ENCODE measurements at places on chromosomes 1 and 21.

DNA sequence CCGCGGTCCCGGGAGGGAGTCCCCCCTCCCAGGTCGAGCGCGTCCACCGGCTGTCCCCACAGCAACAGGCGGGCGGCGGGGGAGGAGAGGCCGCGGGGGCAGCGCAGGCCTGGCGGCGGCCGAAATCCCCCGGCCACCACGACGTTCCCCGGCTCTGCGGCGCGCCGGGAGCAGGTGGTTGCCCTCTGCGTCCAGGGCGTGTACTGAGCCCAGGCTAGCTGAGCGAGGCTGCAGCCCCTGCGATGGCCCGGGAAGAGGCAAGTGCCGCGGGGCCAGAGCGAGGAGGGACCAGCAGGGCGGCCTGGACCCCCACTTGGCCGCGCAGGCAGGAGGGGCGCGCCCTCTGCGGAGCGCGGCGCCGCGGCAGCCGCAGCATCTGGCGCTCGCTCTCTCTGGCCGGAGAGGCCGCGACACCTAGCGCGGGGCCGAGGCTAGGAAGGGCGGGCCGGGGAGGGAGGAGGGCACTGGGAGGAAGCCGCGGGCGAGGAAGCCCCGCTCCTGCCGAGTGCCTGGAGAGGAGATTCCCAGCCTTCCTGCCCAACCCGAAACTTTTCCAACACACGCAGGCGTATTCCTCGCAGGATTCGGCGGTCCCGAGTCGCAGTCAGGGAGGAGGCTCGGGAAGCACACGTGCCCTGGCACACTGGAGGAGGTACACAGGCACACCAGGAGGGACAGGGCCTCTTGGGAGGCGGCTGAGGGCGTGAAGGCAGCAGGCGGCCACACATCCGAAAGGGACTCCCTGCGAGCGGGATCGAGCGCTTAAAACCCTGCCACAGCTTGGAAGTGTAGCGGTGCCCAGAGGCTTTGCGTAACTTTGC is 4.9 kb upstream of the PROX1 start:
- DNase-seq, result no peak

- no peak for DNase-seq
These were observed 52.4 kb downstream of the DISP3 start for GRCh38 chr1:11531314-11531870.

DNA sequence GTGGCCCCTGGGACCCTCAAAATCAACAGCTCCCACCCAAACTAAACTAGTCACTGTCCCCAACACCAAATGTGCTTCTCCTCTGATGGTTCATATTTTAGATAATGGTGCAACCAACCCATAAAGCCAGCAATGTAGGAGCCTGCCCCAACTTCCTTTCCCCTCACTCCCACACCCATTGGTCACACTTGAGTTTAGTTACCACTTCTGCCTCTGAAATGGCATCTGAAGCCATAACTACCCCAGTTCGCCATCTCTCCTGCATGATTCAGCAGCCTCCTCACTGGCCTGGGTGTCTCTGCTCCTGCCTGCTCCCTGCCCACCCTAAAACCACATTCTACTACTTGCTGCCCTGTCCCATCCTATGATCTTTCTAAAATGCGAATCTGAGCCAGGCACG is 3.4 kb upstream of the CDCP2 start:
- DNase-seq, result no peak

- no peak for DNase-seq
These were observed 3.5 kb upstream of the BSND start for GRCh38 chr1:54995013-54995760.

DNA sequence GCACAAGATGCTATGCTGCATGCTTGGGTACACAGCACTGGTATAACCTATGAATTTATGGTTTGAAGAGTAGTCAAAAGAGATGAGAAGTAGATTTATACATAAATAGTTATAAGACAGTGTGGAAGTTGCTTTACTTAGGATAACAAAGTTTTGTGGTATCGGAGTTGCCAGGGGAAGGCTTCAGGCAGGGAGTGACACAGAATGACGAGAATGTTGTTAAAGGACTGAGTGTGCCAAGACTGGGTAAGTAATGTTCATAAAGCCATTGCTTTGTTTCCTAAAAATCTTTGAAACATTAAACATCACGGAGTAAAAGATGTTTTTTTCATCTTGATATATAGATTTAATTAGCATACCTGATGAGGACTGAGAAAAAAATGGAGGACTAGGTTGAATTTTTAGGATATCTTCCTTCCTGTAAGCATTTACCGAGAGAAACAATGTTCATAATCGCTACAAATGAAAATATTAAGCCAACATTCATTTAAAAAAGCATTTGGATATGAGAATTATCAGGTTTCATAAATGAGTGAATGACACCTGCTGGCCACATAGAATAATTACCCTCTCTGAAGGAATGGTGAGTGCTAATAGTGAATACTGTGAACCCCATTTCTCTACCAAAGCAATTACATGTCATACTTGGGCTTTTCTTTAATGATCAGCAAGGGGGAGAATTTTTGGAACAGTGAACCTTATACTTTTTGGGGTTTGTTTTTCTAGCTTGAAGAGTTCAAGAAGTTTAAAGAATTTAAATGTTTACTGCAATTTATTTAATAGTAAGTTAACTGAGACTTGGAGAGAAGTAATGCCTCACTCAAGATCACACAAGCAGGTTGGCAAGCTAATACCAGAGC is 28.4 kb downstream of the EXTL2 start:
- no peak for DNase-seq

- no peak for DNase-seq
These were observed 25.7 kb downstream of the C21orf91 start for GRCh38 chr21:17793246-17794123.

- no peak for DNase-seq
These were observed 48.1 kb upstream of the FNBP1L start for GRCh38 chr1:93399781-93400180.

GRCh38 chr1:39657923-39658485 is 13.9 kb downstream of the NT5C1A start:
- DNase-seq, result peak; percentile 14

GRCh38 chr1:117981455-117982192 is 52.1 kb downstream of the WDR3 start:
- no peak for DNase-seq

DNA sequence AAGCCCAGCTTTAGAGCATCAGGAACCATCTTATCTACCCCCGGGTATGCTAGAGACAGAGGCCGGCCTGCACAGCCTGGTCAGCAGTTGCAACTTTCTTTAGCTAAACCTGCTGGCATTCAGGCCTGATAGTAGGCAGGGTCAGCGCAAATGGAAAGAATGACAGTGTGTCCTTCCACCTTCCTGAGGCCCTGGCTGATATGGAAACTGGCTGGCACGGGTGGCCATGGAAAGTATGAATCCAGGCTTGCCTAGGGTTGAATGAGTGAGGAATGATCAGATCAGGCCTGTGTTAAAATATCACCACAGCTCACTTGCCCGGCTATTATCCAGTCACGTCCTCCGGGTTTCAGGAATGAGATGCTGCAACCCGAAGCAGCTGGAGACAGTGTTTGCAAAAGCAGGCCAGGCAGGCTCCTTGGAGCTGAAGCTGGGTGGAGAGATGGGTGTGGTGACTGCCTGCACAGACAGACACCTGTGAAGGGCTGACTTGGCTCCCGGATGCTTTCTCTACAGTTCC is 34.7 kb downstream of the RCAN1 start:
- DNase-seq, result no peak

- no peak for DNase-seq
These were observed 125.2 kb downstream of the MAGI3 start for GRCh38 chr1:113515498-113515897.

DNA sequence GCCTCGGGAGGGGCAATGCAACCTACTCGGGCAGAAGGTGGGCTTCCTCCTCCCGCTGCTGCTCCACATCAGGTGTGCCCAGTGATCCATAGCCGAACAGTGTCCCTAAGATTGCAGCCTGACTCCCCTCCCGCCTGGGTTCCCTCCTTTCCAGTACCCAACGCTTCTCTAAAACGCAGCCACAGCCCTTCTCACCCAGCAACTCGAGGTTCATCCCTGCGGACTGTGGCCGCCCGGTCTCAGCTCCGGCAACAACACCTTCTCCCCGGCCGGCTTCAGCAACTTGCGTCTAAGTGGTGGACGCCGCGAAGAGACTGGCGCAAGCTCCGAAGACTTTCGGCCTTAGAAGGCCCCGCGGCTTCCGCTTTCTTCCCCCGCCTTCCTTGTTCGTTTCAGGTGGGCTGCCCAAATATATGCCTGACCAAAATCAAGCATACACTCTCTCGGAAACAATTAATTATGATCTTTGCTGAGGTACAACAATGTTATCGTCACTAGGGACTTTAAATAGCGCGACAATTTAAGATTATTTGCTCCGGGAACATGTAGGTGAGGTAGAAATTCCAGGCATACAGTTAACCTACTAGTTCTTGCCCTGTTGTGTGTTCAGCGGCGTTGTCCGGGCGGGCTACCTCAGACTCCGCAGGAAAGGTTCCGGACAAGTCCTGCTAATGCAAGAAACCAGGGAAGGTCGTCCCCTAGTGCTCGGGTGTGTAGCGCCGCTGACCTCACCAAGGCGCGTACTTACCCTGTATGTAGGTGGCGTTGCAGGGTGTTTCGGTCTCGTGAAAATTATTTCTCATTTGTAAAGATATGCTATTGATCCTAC is at the start of gene RBBP5:
Gene RBBP5 (minus strand): TSS at position 319 of the 829 bp plus-strand sequence. CDS start 105 bp downstream, at position 214.
- peak; percentile 90 for DNase-seq

- no peak for DNase-seq
These were observed 82.6 kb downstream of the EVA1C start for GRCh38 chr21:32494934-32495709.

DNA sequence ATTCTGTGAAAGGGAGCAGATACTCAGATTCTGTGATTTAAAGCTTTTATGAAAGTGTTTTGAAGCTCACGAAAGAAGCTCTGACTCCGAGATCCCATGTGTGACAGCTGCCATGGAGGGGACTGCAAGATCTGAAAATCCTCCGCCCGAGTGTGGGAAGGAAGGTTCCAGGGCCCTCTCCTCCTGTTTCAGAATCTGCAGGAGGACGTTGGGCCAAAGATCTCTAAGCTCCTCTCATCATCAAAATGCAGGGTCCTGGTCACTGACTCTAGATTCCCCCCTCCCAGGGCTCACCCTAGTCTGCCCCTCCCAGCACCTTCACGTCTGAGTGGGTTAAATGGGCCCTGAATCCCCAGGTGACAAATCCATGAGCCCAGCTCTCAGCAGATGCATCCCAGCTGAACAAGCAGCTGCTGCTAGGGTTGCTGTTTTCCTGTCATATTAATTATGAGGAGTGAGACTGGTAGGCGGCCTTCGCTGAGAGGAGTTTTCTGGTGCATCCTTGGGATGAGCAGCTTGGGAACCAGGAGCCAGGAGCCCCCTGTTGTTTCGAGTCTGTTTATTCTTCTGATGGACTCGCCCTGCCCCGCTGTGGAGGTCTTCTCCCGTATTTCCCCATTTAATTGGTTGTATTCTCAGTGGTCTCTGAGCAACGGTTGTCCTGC is 402.0 kb downstream of the MATN1 start:
- no peak for DNase-seq

DNA sequence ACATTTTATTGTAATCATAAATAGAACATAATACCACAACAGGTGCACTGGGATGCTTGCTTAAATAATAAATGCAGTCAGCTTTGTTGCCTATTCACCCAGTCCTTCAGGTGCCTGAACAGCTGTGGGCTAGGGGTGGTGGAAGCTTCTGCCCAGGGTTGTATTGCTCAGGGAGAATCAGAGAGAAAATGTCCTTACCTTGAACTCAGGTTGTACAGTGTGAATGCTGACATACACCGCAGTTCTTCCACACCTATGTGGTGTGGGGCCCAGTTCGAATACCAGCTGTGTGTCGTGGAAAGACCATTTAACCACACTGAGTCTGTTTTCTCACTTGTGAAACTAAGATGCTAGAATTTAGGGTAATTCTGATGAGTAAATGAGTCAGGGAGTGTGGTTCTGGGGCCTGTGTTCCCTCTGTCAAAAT is 115.7 kb upstream of the ATP1A1 start:
- DNase-seq, result no peak

- DNase-seq, result no peak
These were observed 79.4 kb downstream of the GON4L start for GRCh38 chr1:155777582-155777981.

GRCh38 chr1:201899683-201900429 is 11.2 kb downstream of the SHISA4 start:
- no peak for DNase-seq

DNA sequence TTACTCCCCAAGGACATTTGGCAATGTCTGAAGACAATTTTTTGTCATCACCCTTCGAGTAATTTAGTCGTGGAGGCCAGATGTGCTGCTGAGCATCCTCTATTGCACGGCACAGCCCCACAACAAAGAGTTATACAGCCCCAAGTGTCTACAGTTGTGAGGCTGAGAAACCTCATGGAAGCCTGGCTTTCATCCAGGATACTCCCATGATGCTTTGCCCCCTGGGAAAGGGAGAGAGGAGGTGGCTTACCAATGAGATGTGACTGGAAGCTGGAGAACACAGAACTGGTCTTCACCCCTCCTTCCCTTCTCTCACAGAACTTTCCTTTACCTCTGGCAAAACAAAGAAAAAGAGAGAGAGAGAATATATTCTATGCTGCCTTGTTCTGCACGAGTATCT is 150.9 kb upstream of the VAMP3 start:
- DNase-seq, result no peak

GRCh38 chr1:52239708-52240001 is 97.8 kb downstream of the ZFYVE9 start:
- no peak for DNase-seq

- no peak for DNase-seq
These were observed 8.4 kb upstream of the XKR8 start for GRCh38 chr1:27951396-27951795.

GRCh38 chr21:42146821-42147220 is 72.1 kb upstream of the ABCG1 start:
- no peak for DNase-seq

All from T-helper 22 cell (primary cell).